Stimulated activated CD4-positive, alpha-beta T cell treated with anti-CD3 and anti-CD28 coated beads, Interleukin-15, amount 100 ng/mL, for 1 hour (primary cell): ENCODE measurements at places on chromosomes 11 and 22.

GRCh38 chr11:12539572-12539971, 134.6 kb upstream of the TEAD1 start:
- no peak for DNase-seq

DNA sequence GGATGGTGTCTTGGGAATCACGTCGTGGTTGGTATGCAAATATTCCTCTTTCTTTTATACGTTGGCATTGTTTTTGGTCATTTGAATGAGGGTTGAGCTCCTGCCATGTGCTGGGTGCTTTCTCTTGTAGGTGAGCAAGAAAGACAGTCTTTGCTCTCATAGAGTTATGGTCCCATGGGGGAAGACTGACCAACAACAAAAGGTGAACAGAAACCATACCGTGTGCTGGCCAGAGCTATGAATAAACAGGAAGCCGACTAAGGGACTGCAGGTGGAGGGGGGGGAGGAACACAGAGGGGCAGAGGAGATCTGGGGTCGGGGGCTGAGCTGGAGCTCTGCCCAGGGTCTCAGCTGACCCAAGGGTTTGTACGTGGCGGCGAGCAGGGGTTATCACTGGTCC, 245.3 kb downstream of the CTTN start:
- no peak for DNase-seq

- DNase-seq = no peak
Observed at GRCh38 chr22:19111140-19111539, 11.1 kb downstream of the DGCR2 start.

DNA sequence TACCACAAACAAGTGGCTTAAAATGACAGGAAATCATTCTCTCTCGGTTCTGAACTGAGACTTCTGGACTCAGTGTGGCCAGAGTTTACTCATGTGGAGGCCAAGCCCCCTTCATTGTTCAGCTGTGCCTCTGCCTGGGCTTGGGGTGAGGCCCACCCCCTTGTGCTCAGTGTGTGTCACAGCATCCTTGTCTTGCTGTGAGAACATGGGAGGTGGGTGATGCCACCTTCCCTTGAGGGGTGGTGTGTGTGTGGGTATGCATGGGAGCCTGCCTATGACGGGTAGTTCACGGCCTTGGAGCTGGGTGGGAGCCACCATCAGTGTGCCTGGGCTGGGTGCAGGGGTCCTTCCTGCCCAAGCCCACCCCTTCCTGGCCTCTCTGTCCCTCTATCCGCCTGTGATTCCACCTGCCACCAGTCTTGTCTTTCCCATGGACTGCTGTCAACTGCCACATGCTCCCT, 101.7 kb downstream of the MORC2 start:
- no peak for DNase-seq

DNA sequence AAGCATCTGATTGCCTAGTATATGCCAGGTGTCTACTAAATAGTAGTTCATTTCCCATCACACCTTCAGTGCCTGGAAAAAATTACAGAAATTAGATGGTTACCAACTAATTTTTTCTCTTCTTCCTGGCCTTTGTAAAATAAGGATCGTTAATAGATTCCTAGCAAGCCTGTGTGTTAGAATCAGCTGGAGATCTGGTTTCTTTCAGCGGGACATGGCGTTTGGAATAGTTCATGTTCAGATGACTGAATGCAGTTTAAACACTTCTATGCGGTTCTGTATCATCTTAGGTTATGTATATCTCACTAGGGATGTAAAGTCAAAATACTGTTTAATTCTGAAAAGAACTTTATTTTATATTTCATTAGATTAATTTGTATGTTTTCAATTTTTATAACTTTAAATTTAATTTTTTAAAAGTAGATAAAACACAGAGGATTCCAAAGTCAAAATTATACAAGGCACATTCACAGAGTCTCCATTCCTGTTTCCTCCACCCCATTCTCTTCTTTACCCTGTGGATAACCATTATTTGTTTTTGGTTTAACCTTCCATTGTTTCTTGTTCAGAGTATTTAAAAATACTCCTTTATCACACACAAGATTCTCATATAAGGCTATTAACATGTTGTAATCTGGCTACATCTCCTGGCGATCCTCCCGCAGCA, 132.8 kb downstream of the ATXN10 start:
- no peak for DNase-seq

GRCh38 chr22:20808844-20809243, 34.9 kb downstream of the SERPIND1 start:
- no peak for DNase-seq

DNA sequence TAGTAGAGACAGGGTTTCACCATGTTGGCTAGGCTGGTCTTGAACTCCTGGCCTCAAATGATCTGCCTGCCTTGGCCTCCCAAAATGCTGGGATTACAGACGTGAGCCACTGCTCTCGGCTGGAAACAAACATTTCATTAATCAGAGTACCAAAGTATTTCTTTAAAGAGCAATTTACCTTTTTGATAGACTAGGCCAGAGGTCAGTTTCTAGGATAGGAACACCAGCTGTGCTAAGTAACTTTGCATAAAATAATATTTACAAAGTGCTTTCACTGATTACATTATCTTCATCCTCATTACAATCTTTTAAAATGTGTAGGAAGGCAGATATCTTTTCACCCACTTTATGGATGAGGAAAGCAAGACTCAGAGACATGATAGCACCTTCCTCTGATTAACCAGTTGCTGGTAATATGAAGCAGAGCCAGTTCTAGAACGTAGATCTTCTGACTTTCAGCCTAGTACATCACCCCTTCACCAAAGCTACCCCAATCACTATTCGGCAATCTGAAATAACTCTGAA, 355.2 kb downstream of the SOX6 start:
- DNase-seq = no peak

- no peak for DNase-seq
Observed at GRCh38 chr11:46006418-46007070, 84.1 kb downstream of the LARGE2 start.

DNA sequence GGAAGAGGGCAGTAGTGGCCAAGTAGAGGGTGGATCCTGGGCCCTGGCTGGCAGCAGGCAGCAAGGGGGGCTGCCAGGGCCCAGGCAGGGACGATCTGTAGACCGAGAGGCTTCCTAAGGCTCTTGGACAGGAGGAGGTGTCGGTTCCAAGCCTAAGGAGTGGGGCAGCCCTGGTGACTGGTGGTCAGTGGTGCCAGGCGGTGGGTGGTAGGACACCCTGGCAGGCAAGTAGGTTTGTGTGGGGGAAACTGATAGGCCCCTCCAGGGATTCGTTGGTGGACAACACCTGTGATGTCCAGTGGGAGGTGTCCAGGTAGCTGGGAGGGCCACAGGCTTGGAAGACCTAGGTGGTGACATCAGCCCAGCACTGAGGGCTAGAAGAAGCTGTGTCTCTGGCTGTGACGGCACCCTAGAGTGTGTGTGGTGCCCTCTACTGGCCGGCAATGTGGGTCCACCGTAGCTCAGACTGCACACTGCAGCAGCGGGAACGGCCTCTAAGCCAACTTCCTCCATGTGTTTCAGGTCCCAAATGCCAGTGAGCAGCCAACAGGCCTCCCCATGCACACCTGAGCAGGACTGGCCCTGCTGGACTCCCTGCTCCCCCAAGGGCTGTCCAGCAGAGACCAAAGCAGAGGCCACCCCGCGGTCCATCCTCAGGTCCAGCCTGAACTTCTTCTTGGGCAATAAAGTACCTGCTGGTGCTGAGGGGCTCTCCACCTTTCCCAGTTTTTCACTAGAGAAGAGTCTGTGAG, 9.4 kb upstream of the SAMM50 start:
- DNase-seq = peak; percentile 31

DNA sequence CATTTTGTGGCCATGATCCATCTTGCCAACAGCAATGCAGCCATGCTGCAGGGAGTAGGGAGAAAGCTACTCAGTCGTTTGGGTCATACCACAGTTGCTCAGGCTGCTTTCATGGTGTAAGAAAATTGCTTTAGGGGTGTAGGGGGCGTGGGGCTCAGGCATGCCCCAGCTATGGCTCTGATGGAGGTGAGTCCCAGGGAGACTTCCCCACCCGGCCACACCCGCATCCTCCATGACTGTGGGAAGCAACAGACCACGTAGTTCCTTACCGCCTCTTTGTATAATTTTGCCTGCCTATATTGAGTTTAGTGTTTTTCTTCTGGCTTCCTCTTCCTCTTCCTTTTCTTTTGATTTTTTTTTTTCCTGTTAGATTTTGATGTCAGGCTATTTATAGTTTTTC, 58.8 kb downstream of the SPECC1L start:
- DNase-seq = no peak

DNA sequence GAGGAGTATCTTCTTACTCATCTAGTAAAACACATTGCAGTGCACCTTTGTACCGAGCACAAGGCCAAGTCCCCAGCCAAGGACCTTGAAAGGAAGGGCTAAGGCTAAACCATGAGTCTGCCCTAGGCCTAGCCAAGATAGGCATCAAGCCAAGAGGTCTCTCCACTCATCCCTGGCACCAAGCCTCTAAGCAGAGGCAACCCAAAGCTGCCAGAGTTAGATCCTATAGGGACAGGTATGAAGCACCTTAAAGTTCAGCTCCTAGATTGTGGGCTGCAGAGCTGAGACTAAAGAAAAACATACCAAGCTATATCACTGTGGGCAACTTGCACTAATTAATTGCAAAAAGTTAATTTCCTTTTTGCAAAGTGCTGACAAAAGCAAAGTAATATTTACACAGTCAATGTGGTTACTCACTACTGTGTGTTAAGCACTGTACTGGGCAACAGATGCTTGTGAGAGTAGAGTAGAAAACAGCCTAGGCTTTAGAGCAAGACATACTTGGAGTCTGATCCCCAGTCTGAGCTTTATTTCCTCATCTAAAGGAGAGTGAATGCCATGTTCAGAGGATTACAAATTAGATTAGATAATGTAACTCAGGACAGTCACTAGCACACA, 7.2 kb downstream of the COA4 start:
- DNase-seq = no peak

DNA sequence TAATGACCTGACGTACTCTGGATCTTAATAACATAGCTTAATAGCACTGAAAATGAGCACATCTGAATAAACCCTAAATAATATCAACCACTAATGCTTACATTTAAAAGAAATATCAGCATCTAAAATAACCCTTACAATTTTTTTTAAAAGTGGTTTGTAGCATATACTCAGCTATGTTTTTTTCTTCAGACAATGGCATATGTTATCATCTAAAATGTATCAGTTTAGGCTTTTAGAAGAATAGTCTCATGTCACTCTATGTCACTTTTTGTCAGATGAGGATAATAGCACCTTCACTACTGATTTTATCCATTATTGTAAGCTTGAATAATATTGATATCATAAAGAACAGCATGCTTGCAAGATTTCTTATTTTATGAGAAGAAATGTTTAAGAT, 654.9 kb upstream of the ANO5 start:
- no peak for DNase-seq

DNA sequence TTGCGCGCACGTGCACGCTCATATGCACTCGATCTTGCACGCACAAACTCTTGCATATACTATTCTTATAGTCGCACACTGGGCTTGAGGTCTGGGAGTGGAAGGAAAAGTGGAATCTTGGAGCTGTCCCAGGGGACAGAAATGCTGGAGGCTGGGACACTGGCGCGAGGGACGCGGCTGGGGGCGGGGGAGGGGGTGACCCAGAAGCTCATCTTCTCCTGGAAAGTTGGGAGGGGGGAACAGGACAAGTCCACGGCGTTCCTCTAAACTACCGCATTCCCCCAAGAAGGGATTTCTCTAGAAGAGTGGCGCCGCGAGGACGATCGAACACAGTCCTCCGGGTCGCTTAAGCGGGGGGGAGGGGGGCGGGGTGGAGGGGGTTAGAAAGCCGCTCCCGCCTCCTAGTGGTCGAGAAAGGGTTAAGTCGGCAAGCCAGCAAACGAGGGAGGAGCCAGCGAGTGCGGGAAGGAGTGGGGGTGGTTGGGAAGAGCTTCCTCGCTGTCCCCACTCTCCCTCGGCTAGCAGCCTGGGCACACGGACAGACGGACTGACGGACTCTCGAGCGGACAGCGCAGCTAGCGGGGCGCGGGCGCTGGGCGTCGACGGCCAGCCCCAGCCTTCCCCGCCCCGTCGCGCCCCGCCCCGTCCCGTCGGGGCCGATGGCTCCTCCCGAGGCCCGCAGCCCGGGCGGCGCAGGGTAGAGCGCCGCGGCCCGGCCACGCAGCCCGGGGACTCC, at the start of gene RTN4RL2:
RTN4RL2 (plus strand) TSS at position 507 of the 736 bp plus-strand sequence. CDS start 338 bp downstream, outside the sequence.
- no peak for DNase-seq

DNA sequence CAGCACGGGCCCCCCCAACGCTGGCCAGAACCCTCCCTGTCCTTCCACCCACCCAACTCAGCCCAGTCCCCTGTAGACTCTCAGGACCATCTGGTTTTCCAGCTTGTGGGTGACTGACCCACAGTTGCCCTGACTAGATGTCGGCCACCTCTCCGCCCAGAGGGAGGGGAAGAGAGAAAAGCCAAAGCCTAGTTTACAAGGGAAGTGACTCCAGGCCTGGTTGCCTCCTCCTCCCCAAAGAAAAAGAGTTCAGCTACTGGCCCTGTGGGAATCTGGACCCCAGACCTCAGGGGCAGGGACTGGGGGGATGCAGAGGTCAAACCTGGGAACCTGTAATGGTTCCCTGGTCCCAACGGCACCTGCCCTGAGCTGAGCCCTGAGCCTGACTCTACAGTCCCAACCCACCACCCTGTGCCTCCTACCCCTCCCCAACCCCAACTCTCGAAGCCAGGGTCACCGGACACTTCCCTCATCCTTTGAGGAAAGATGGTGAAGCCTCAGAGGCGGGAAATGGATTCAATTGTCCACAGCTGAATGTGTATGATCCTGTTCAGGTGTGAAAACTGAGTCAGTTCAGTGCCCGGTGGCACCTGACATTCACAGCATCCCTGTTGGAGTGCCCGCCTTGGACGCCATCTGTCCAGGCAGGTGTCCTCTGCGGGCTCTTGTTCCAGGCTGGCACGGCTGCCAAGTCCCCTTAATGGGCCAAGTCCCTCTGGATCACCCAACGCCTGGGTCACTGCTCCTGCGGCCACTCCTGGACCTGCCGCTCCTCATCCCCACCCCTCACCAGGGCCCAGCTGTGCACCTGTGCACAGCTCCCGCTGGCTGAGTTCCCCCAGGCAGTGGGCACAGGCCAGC, 21.0 kb upstream of the WNT7B start:
- no peak for DNase-seq

- no peak for DNase-seq
Observed at GRCh38 chr11:117219455-117219854, 12.4 kb downstream of the PCSK7 start.

DNA sequence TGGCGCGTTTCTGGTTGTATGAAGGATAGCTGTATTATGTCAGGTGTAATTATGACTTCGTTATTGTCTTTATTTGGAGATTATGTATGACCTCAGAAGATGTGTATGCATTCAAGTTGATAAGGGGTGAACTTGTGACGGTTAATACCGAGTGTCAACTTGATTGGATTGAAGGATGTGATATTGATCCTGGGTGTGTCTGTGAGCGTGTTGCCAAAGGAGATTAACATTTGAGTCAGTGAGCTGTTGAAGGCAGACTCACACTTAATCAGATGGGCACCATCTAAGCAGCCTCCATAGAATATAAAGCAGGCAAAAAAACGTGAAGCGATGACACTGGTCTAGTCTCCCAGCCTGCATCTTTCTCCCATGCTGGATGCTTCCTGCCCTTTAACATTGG, 15.3 kb upstream of the CD82 start:
- no peak for DNase-seq

GRCh38 chr22:20530368-20531153, 23.2 kb downstream of the MED15 start:
- DNase-seq = no peak
